Nephron progenitor cell (in vitro differentiated cells): ENCODE measurements at places on chromosomes 1 and 21.

GRCh38 chr1:54792686-54793282 is 8.3 kb downstream of the TTC22 start:
- peak; percentile 60 for DNase-seq

- no peak for DNase-seq
Observed at GRCh38 chr21:37579356-37579755, 212.8 kb downstream of the DYRK1A start.

DNA sequence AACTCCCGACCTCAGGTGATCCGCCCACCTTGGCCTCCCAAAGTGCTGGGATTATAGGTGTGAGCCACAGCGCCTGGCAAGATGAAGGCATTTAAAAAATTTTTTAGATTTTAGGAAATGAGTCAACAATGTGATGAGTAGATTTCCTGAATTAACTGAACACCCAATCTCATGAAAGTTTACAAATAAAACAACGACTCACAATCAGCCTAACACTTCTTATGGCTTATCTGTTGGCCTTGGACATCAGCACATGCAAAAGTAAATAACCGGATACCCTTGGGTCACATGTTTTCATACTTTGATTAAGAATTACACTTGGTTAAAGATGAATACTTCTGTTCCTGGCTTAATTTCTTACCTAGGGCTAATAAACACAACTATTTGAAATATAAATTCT is 3.0 kb downstream of the GNG12 start:
- DNase-seq: no peak

- no peak for DNase-seq
Observed at GRCh38 chr1:178407655-178408054, 89.1 kb downstream of the CLEC20A start.

- no peak for DNase-seq
Observed at GRCh38 chr1:232421143-232421796, 208.7 kb downstream of the SIPA1L2 start.

- no peak for DNase-seq
Observed at GRCh38 chr1:234701737-234702341, 91.9 kb upstream of the IRF2BP2 start.

GRCh38 chr1:150366416-150367296 is 2.7 kb downstream of the RPRD2 start:
- DNase-seq: no peak

- DNase-seq: no peak
Observed at GRCh38 chr21:25390701-25391100, 216.6 kb downstream of the MRPL39 start.

- DNase-seq: no peak
Observed at GRCh38 chr1:60108196-60108595, 34.6 kb upstream of the C1orf87 start.

DNA sequence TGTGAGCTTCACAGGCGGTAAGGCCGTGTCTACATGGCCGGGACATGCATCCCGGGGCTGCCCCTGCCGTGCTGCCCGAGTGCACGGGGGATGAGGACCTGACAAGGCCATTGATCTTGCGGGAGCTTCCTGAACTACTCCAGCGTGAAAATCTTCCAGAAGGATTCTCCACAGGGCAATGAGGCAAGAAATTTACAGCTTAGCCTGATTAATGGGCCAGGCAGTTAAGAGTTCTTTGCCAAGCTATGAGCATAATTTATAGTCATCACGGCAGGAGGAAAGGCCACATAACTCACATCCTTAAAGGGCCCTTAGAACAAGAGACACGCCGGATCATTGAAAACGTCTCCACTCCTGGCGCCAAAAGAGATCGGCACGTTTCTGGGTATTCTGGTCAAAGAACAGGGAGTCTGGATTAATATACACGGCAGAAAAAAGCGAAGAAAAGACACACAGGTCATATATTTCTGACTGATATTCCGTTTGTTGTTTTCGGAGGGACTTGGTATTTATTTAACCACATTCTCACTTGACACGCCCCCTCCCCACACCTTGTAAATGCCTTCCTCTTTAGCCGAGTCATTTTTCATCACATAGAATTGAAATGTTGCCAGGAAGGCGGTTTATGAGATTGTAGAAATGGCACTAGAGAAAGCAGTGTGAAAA is 180.5 kb downstream of the DYRK1A start:
- DNase-seq: peak; percentile 74

- no peak for DNase-seq
Observed at GRCh38 chr1:78121710-78122109, 75.9 kb downstream of the GIPC2 start.

DNA sequence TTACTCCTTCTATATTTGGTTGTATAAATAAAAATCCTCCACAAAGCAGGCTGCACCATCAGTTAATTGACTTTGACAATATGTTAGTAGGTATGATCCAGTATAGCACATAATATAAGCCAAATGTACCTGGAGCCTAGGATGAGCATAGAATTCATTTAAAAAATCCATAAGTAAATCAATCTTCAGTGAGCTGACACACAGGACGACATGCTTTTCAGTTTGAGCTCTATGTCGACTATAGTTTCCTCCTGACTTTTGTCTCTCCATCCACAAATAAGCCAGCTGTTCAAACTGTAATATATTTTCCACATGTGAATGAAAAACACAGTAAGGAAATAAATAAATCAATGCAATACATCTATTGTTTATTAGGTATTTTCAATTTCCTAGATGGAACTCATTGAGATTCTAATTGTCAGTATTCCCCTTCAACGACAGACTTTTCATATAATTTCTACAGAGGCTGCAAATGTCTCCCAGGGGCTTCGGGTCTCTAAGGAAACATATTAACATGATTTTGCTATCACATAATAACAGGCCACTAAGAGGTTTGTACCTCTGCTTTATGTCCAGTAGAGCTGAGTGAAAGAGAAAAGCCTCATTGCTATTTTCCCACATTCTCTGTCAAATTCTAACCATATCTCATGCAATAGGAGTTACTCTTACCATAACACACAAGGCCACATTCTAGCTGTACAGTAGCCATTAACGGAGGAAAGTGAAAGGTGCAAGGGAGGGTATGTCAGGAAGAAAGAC is 180.1 kb downstream of the KCNT2 start:
- no peak for DNase-seq

DNA sequence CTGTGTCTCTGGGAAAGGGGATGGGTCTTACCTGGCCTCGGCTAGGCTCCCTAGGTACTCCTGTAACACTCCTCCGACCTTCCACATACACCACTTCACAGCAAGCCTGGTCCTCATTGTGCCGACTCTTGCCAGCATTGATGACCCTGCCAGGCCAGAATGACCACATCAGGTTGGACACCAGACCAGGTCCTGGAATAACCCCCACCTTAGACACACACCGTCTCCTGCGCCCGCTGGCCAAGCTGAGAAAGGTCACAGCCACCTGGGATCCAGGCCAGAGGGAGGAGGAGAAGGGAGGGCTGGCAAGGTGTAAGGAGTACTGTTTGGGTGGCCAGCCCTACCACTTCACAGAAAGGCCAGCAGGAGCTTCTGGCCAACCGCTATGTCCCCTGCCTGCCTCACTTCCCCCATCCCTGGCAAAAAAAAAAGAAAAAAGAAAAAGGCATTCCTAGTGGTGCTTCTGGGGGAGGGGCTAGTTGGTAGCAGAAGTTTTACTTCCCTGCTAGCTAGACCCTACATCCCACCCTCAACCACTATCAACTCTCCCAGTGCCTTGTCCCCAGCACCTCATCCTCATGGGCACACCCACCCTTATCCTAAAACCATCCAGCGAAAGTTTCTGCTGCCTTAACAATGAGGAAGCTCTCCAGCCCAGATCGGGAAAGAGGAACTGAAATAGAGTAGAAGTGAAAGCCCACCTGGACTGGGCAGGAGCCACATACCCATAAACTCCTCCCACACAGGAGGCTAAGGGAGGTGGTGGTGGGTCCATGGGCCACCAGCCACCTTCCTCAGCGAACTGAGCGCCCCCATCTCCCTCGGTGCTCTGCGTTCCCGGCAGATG is 1.4 kb downstream of the PPM1J start:
- DNase-seq: no peak

- no peak for DNase-seq
Observed at GRCh38 chr1:21251773-21252471, 38.3 kb downstream of the ECE1 start.

GRCh38 chr1:162889989-162890388 is 29.0 kb upstream of the CCDC190 start:
- DNase-seq: no peak

DNA sequence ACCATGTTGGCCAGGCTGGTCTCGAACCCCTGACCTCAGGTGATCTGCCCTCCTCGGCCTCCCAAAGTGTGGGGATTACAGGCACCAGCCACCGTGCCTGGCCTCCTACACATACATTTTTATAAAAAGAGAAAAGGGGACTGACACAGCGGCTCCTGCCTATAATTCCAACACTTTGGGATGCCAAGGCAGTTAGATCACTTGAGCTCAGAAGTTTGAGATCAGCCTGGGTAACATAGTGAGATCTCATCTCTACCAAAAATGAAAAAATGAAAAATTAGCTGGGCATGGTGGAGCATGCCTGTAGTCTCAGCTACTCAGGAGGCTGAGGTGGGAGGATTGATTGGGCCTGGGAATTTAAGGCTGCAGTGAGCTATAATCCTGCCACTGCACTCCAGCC is 23.4 kb downstream of the ZNF281 start:
- DNase-seq: no peak

DNA sequence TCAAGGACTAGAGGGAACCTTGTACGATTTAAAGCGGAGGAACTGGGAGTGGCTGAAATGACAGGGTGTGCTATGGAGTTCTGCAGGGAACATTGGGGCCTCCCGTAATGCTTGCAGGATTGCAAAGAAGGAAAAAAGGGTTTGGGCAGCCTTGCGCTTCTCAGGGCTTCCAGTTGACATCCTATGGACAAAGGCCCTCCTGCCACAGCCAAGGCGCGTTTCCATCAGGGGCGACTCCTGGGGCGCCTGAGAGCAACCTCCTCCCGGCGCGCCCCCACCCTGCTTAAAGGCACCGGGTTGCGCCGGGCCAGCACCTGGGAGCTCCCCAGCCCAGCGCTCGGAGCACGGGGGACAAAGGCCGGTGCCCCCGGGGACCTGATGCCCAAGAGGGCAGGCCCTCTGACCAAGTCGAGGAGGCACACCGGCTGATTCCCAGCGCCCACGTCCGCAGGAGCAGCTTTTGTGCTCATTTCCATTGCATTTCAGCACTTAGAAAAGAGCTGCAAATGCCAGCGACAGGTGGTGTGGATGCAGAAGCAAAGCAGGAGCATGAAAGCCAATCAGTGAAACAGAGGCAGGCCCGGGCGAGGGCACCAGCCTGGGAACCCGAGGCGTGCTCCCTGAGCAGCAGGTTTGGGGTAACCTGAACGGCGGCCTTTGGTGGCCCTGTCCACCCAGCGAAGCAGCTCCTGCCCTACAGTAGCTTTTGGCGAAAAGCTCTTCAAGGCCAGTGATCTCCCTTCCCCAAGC is 17.6 kb upstream of the RNF187 start:
- DNase-seq: no peak

DNA sequence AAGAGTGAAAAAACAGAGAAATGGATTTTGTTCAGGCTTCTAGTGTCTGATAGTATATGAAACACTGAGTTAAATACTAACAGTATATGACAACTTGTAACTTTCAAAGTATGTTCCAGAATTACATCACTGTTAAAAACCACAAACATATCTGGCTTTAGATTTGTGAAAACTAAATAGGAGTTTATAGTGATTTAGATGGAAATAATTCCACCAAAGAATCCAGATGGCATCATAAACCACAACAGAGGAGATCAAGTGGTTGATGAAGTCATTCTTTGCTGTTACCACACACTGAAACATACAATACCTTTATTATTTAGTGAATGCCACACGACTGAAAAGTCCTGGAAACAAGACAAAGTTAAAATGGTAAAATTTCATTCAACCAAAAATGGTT is 37.2 kb downstream of the ALG14 start:
- no peak for DNase-seq

- no peak for DNase-seq
Observed at GRCh38 chr1:115293899-115294298, 44.1 kb downstream of the NGF start.

DNA sequence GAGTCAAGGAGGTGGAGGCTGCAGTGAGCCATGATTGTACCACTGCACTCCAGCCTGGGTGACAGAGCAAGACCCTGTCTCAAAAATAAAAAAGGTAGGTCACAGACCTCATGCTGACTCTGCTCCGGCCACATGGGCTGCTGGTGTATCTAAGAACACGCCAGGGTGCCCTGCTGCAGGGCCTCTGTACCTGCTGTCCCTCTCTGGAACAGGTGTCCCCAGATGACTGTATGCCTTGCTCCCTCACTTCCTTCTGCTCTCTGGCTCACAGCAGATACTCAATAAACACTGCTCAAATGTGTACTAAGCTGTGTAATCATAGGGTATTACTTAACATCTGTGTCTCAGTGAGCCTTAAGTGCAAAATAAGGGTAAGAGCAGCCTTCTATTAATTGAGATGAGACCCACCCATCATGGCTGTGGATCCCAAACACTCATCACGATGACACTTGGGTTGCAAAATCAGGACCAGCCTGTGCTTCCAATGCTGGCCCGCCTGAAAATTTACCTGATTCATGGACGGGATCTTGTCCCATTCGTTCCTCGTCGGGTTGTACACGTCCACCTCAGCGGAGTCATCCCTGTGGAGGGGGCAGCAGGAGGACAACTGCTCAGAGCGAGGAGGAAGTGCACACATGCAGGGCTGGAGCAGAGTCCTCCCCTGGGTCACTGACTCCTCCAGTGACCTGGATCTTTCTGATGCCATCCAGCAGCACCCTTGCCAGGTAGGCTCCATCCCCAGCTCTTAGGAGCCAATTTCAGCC is 7.5 kb downstream of the KLHL21 start:
- no peak for DNase-seq

DNA sequence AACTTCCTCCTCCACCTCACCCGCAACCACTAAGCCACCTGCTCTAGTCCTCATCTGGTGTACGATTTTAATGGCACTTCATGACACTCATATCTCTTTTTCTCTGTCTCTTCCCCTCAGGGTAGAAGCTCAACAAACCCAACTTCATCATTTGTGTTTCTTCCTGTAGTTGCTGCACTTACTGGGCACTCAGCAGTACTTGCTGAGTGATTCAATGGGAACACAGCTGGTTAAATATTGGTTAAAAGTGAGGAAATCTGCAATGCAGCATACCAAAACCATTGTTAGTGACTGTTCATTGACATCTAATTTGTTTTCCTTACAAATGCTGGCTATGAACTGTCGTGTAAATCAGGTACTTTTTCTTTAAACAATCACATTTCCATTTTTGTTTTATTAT is 541.1 kb upstream of the PRMT6 start:
- no peak for DNase-seq

GRCh38 chr1:219790834-219791615 is 137.3 kb downstream of the SLC30A10 start:
- DNase-seq: no peak

DNA sequence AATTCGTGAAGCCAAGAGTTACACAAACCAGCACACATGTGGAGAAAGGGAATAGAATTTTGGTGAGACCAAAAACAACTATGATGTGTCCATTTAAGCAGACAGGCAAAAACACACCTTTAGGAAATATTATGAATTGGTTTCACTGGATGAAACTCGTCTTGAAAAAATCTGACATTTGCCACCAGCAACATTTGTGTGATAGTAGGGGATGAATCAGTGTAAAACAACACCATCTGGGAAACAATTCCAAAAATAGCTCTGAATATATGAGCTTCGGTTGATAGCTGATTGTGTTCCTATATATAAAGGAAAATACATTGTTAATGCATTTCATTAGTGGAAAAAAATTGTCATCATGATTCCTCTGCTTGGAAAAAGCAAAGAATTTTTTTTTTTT is 327.8 kb downstream of the PAPPA2 start:
- no peak for DNase-seq

GRCh38 chr1:38344716-38345115 is 298.1 kb upstream of the POU3F1 start:
- DNase-seq: no peak

GRCh38 chr1:54490361-54491248 is 57.4 kb upstream of the ACOT11 start:
- peak; percentile 71 for DNase-seq
